ENCODE measurements at places on chromosomes 16 and 17.

- no peak for DNase-seq
Observed at GRCh38 chr16:84486126-84486525, 18.3 kb downstream of the MEAK7 start.

DNA sequence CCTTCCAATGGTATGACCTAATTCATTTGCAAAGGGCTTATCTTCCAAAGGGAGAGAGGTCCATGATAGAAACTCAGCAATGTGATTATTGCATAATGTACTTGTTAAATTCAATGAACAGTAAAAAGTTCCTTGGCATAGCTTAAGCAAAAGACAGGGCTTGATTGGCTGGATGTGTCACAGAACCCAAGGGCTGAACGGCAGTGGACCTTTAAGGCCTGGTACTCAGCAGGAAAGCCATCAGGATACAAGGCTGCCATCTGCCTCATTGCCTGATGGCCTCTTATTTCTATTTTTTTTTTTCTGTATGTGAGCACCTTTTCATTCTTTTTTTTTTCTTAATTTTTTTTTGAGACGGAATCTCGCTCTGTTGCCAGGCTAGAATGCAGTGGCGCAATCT, 208.9 kb upstream of the WSCD1 start:
- DNase-seq, result no peak

GRCh38 chr17:48633266-48633677, 7.1 kb upstream of the HOXB9 start:
- DNase-seq, result no peak

DNA sequence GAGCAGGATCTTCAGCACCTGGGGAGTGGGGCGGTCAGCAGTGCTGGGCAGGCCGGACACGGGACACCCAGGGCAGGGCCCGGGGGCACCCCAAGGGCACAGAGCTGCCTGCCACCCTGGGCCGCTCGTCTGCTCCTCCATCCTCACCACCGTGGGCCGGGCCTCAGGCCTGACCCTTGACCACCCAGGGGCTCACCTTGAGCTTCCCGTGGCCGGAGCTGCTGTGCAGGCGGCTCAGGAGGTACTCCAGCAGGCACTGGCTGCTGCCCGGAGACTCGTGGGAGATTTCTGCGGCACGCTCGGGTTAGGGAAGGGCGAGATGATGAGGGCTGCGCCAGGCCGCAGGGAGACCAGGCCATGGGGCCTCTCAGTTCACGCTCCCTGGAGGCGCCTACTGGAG, 2.1 kb downstream of the TEPSIN start:
- no peak for DNase-seq

GRCh38 chr16:74582970-74583369, 23.9 kb downstream of the GLG1 start:
- no peak for DNase-seq

GRCh38 chr16:88568710-88569613, 1.2 kb upstream of the ZC3H18 start:
- DNase-seq, result no peak

- DNase-seq, result no peak
Observed at GRCh38 chr16:14486520-14487303, 143.3 kb downstream of the PARN start.

GRCh38 chr17:51500454-51500853, 240.1 kb downstream of the UTP18 start:
- no peak for DNase-seq

GRCh38 chr17:29526322-29526721, 40.5 kb downstream of the ABHD15 start:
- no peak for DNase-seq

DNA sequence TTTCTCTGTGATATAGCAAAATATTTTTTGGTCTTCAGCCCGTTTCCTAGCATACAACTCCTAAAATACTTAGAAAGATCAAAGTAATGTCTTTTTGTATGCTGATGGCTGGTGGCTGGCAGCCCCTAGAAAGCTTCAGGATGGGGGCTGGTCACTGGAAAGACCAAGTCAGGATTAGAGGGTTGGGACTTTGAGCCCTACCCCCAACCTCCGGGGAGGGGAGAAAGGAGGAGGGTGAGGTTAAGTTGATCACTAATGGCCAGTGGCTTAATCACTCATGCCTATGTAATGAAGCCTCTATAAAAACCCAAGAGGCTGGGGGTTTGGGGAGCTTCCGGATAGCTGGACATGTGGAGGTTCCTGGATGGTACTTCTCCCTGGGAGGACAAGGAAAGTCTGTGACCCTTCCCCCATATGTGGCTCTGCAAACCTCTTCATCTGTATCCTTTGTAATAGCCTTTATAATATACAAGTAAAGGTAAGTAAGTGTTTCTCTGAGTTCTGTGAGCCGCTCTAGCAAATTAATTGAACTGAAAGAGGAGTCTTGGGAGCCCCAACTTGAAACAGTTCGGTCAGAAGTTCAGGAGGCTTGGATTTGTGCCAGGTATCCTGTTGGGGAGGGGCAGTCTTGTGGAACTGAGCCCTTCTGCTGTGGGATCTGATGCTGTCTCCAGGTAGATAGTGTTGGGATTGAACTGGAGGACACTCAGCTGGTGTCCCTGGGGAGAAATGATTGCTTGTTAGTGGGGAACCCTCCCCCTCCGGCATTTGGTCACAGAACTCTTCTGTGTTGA, 3.5 kb downstream of the SLC7A6 start:
- DNase-seq, result no peak

DNA sequence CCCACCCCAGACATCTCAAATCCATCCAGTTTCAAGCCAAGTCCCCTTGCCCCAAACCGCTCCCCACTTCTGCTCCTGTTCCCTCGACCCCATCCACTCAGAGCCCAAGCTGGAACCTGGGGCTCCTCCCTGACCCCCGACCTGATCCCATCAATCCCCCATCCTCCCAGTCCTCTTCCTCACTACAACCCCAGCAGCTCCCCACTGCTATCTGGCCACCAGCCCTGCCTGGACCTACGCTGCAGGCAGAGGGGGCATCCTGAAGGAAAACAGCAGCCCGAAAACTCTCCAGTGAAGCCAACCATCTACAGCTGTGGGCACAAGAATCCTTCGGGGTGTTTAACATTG, 3.9 kb downstream of the FDXR start:
- DNase-seq, result no peak

DNA sequence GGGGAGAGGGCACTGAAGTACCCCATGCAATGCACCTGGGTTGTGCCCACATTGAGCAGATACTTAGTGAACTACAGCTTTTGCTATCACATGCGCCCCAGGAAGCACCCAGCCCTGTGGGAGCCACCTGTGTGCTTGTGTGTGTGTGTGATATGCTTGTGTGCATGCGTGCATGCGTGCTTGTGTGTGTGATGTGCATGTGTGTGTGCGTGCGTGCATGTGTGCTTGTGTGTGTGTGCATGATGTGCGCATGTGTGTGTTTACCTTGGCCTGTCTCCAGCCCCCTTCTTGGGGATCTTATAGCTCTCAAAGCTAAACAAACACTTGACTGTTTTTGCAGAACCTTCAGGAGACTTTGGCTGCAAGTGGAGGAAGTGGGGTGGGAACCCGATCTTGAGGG, 841 bp downstream of the C16orf89 start:
- DNase-seq, result no peak

DNA sequence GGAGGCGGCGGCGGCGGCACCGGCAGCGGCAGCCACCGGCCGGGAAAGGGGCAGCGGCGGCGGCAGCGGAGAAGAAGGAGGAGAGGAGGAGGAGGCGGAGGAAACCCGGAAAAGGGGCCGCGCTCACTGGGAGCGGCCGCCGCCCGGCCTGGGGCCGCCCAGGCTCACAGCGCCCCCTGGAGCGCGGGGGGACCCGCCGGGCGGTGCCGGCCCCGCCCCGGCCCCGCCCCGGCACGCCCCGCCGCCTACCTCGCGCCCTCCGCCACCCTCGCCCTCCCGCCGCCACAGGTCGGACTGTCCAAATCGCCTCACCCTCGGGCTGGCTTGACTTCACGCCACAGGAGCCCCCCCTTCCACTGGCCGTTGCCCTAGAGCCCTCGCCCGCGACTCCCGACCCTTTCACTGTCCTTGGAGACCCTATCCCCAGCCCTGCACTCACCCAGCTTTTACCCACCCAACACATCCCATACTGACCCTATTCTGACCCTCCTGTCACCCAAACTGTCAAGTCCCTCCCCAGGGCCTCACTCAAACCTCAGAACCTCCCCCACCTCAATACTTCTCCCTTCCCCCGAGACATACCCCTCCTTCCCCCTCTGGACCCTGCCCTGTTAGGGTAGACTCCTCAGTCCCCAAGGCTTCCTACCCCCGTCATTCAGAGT, at the start of gene CSNK2A2:
Gene CSNK2A2, minus strand, starts transcription at position 85 of the 662 bp plus-strand sequence. CDS start 370 bp downstream, outside the sequence.
- peak; percentile 60 for DNase-seq

- DNase-seq, result no peak
Observed at GRCh38 chr16:10168258-10168657, 14.0 kb downstream of the GRIN2A start.

GRCh38 chr16:65353183-65353582, 231.3 kb upstream of the CDH11 start:
- no peak for DNase-seq

Data from CD4-positive, alpha-beta T cell treated with Interleukin-6 at 100 ng/mL for 8 hours (primary cell).